Panc1 (cell line): ENCODE measurements at places on chromosomes 13 and 19.

DNA sequence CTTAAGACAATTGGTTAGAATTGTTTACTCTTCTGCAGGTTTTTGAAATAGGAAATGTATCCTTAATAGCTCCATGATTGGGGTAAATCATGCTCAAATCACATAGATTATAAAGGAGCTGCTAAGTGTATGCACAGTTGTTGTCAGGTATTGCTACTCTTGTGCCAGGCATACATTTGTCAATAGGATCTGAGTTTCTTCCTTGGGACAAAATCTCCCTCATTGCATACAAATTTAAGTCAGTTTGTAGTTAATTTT is 109.3 kb upstream of the MLNR start:
- no peak for DNase-seq

- no peak for DNase-seq
These were observed at the start of gene SIN3B for GRCh38 chr19:16829010-16829821. TSS of gene SIN3B (plus strand) at chr19:16829398. CDS start at chr19:16829421, 23 bp downstream.

GRCh38 chr13:101709952-101710351 is 257.5 kb downstream of the ITGBL1 start:
- DNase-seq: no peak

DNA sequence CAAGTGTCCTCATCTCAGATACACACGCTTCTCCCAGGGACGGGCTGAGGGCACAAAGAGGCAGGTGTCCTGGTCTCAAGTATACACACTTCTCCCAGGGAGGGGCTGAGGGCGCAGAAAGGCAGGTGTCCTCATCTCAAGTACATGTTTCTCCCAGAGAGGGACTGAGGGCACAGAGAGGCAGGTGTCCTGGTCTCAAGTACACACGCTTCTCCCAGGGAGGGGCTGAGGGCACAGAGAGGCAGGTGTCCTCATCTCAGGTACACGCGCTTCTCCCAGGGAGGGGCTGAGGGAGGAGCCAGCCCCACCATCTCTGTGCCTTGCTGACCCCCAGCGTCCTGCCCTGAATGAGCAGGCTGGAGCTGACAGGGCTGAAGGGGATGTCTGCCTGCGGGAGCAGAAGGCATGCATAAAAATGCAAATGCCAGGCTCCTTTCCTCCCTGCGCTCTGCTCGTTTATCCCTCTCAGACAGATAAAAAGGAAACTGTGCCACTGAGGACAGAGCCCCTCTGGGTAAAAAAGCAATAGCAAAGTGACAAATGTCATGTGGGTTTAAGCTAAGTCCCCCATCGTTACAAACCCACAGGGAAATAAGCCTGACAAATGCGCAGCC is 96.1 kb upstream of the UQCRFS1 start:
- no peak for DNase-seq

GRCh38 chr13:28002886-28003698 is 14.6 kb upstream of the URAD start:
- no peak for DNase-seq

DNA sequence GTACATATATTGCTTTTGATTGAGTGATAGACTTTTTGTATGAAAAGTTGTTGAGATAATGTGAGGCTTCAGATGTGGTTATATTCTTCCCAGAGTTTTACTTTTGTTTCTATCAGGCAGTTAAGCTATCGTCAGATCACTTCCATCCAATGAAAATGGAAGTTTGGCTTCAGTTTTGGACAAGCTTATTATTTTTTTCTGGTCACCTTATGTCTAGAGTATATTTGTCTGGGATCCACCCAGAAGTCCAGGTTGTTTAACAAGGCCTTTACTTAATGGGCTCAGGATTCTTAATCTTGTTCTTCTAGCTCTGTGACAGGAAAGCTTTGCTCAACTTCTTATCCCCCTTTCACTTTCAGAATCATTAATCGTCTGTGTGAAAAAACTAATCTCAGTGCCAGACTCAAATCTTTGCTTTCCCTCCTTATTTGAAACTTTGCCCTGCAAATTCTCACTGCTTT is 150.9 kb downstream of the PDS5B start:
- no peak for DNase-seq

DNA sequence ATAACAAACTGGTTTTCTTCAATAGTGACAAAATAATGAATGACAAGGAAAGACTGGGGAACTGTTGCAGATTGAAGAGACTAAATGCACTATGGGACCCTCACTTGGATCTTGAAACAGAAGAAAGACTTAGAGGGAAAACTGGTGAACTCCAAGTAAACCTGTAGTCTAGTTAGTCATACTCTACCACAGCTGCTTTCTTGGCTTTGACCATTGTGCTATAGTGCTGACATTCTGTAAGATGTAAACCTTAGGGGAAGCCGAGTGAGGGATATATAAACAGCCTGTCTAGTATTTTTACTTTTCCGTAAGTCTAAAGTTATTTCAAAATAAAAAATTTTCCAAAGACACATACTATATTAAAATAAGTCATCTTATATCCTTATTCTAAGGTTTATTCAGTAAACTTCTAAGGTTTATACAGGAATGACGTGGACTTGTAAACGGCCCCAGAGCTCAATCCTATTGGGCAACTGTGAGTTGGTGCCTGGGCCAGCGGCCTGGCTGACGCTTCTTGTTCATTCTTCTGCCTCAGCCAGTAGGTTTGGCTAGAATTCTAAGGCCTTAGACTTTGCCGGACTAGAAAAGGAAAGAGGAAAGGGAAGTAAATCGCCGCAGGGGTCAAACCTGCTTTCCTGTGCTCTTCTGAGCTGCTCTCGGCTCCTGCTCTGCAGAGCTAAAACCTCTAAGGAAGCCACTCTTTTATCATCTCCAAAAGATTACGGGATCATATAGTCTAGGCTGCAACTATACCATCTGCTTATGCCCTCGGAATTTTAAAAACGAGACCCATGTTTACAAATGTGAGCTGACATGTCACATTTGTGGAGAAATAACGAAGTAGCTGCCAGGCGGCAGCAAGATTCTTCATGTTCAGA is 33.6 kb upstream of the UBE2L5 start:
- no peak for DNase-seq

GRCh38 chr13:45194081-45194939 is 6.5 kb downstream of the KCTD4 start:
- DNase-seq: no peak

GRCh38 chr19:58021541-58022282 is 12.1 kb upstream of the ZSCAN1 start:
- DNase-seq: no peak

- DNase-seq: no peak
These were observed 4.9 kb upstream of the LILRA4 start for GRCh38 chr19:54343868-54344267.

DNA sequence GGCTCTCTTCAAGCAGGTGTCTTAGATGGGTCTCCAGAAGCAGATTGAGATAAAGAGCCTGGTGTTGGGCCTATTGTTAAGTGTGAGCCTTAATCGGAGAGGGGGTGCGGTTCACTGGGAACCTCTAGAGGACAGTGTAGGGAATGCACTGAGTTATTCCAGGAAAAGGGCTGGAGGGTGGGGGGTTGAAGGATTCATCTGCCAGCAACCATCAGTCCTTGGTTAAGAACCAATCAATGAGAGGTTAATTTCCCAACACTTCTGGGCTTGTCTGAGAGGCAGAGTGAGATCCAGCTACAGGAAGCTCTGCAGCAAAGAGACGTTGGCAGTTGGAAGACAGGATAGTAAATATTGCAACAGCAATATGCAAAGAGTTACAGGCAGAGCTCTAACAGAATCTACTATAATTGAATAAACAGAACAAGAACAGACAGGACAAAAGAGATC is 28.7 kb downstream of the CYP4F2 start:
- DNase-seq: peak; percentile 2

DNA sequence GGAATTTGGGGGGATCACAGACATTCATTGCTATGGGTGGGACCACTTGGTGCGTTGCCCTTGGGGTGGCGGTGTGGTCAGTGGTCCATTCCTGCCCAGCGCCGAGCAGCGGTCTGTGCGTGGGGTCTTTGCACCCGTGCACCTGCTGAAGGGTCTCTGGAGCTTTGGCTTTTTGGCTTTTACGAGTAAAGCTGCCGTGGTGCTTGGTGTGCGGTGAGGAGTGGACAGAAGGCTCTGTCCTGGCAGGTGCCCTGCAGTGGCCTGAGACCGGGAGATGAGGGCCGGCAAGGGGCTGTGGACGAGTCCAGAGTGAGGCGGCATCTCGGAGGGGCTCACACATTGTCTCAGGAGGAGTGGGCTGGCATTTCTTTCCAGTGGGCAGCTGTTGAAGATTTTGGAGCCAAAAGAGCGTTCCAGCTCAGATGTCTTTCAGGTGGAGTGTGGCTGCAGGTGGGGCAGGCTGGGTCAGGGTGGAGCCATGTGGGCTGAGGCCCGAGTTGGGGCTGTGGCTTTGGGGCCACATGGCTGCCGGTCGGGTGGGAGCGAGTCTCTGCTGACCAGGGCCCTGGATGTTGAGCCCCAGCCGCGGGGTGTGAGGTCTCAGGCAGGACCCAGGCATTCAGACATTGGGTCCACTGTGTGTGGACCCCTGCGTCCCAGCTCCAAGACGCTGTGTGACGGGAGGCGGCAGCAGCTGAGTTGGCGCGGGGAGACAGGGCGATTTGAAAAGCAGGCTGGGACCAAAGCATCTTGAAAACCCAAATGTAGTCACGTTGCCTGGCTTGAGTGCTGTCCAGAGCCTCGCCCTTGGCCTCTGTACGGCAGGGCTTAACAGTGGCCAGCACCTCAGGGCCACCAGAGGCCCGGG is 11.7 kb downstream of the GNA11 start:
- DNase-seq: no peak

- DNase-seq: peak; percentile 2
These were observed 178.4 kb downstream of the FGF9 start for GRCh38 chr13:21849323-21849722.

DNA sequence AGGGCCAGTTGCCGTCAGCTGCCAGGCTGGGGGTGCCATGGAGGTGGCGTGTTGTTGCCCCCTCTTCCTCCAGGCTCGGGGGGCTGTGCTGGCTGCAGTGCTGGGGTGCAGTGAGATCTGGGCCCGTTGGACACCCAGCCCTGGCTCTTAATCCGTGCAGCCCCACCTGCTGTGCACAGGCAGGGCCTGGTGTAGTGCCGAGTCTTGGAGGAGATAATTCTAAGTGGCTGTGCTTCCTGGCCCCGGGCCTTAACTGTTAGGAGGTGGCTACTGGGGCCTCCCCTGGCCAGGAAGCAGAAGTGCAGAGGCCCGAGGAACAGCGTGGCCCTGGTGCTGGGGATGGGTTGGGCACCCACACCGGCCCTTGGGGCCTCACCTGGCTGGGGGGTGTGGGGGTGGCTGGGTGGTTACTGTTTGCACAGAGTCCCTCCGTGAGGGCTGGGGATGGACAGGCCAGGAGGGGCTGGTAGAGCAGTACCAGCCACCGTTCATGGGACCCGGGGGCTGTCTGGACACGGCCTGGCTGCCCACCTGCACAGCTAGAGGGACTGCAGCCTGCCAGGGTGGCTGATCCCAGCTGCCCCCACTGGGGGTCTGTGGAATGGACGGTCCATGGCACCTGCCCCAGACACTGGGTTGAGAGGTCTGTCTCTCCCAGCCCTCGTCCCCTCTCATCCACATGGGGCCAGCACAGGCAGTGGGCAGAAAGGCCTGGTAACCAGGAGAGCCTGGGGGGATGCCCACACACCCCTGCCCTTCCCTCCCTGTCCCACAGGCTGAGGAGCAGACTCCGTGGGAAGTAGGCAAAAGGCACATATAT is 3.3 kb downstream of the GPX4 start:
- no peak for DNase-seq

- no peak for DNase-seq
These were observed 8.3 kb downstream of the THOP1 start for GRCh38 chr19:2793577-2793976.

- DNase-seq: no peak
These were observed 8.9 kb downstream of the ZNF541 start for GRCh38 chr19:47564081-47564480.

DNA sequence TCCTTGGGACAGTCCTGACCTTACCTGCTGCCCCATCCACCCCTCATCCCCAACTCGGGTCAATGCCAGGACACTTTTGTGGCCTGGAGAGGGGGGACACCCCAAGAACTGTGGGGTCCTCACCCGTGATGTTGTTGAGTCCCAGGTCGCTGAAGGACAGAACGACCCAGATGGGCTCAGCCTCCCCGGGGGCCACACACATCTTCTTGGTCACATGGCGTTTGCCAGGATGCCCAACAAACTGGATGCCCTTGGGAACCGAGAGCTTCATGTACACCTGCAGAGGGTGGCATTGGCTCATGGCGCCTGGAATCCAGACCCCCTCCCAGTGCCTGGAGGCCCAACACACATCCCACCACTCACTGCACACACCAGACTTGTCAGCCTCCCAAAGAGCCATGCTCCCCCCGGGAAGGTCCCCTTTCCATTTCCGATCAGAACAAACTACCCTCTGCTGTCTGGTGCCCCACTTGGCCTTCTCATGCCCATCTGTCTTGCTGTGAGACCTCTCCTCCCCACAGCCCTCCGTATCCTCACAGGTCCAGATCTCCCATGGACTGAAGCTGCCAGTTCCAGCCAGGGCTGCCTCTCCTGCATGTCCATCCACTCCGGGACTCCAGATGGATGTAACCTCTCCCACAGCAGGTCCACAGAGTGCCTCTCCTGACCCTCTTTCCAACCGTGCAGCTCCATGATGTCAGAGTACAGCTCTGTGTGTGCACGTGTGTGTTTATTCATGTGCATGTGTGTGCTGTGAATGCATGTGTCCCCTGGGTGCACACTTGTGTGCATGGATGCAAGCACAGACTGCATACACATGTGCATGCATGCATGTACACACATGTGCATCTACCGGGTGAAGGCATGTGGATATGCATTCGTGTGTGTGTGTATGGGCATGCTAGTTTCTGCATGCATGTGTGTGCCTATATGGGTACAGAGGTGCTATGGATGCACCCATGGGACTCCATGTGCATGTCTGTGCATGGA is 58.4 kb downstream of the F2RL3 start:
- no peak for DNase-seq

GRCh38 chr13:51804295-51805172 is 571 bp upstream of the DHRS12 start:
- no peak for DNase-seq

- DNase-seq: no peak
These were observed 5.8 kb downstream of the ZNF221 start for GRCh38 chr19:43956827-43957226.

GRCh38 chr19:1312767-1313694 is 27.4 kb downstream of the EFNA2 start:
- DNase-seq: no peak

- DNase-seq: no peak
These were observed 33.1 kb upstream of the NCCRP1 start for GRCh38 chr19:39163621-39164020.

- no peak for DNase-seq
These were observed 480.4 kb upstream of the SGCG start for GRCh38 chr13:22700246-22700887.

DNA sequence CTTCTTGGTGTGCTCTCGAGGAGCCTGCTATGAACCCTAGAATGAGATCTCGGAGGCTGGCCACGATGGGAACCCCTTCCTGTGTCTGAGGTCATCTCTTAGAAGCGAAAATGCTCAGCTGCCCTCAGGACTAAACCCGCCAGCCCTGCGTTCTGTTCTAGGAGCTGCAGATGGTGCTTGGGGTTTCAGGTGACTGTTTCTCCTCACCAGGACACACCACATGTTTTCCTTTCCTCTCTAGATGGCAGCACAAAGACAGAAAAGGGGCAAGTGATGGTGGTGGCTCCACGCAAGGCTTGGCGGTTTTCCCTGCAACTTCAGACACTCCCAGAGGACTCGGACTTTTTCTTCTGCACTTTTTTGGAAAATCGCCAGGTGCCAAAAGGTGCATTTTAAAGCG is 60.1 kb downstream of the RNASEH2B start:
- DNase-seq: no peak
